ENCODE measurements at places on chromosomes 3 and 15.

DNA sequence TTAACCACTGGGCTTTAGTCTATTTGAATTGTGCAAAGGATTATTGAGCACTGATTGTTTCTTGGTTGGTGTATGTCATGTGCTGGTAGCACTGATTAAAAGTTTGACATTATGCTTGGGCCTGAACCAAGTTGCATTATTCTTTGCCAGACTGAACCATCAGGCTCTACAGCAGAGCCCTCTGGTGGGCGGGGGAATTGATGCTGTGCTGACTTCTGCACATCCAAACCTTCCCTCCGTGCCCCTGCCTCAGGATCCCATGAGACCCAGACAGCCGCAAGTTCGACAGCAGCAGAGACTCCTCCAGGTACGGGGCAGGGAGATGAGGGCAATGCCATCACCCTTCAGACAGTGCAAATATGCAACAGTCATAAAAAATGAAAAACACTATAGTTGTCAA is 28.4 kb upstream of the P2RY12 start:
- no peak for DNase-seq

- DNase-seq, result no peak
Observed at GRCh38 chr3:135995766-135996165, 30.2 kb downstream of the PPP2R3A start.

GRCh38 chr3:59433546-59433945 is 383.7 kb upstream of the CFAP20DC start:
- no peak for DNase-seq

- no peak for DNase-seq
Observed at GRCh38 chr15:78715434-78715833, 74.4 kb upstream of the CHRNB4 start.

GRCh38 chr3:128804017-128804810 is 75.2 kb upstream of the ACAD9 start:
- DNase-seq, result no peak

DNA sequence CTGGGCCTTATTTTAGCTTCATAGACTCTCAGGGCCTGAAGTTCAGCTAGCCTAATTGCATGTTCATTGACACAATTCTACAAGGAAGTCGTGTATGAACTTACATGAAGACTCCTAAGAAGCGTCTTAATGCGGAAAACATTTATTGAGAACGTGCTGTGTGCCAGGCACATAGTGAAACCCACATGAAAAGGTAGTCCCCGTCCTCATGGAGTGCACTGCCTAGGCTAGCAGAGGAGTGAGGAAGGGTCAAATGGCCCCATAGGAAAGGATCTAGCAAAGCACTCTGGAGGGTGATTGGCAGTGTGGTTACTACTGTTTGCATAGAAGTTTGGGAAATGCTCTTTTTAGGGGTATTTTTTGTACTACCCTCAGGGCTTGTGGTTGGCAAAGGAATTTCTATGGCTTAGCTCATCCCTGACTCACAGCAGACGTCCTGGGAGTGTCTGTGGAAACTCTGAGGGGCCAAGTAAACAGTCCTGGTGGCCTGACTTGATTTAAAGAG is 854 bp upstream of the NPTN start:
- no peak for DNase-seq

DNA sequence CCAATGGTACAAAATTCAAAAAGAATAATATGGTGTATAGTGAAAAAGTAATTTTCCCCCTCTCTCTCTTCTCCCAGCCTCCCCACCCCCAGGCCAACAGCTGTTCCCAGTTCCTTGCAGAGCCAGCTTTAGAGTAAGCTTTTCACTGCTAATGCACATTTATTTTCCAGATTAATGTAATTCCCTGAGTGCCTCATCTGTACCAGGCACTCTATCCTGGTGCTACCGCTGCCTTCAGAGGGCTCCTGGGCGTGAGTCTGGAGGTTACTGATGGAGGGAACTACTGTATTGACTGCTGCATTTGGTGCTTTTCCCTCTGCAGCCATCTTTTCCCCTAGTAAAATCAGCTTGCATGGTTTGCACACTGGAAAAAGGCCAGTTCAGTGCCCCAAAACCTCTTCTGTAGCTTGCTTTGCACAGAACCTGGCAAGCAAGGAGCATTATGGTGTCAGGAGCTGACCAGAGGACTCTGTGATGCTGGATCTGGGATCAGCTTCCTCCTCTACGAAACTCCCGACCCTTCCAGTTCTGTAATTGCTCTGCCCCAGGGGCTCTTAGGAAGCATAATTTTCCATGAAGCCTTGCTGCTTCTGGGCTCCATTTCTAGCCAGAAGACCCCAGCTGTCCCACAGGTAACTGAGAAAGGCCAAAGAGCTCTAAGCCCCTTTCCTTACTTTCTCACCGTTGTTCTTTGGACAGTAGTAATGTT is 8.5 kb upstream of the USP3 start:
- DNase-seq, result no peak

DNA sequence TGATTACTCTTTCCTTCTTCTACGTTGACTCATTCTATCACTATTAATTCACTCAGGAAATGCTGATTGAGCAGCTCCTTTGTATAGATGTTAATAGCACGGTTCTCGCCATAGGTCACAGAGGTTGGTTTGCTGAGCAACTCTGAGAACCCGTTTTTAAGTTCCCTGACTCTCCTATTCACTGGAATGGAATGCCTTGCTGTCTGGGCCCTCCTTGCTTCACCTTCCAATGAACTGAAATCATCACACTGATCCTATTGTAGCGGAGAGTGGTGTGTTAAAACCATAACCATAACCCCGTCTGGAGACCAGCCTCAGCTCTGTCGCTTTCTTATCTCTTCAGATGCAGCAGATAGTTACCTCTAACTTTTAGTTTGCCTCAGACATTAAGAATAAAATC is 323.6 kb downstream of the GABRB3 start:
- no peak for DNase-seq

GRCh38 chr15:47506329-47507100 is 210.8 kb upstream of the SEMA6D start:
- DNase-seq, result peak; percentile 32

DNA sequence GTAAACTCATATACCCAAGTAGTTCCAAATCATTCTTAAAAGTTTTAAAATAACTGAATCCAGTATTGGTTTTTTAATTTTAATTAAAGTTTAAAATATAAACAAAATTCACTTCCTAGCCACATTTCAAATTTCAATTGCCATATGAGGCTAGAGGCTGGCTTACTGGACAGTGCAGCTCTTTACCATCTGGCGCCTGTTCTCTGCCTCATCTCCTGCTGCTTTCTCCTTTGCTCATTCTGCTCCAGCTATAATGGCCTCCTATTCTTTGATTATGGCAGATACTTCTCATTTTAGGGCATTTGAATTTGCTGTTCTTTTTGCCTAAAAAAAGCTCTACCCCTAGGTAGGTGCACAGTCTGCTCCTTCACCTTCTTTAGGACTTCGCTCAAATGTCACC is 19.1 kb downstream of the ARMC8 start:
- no peak for DNase-seq

GRCh38 chr15:47577000-47577399 is 140.3 kb upstream of the SEMA6D start:
- DNase-seq, result no peak

- no peak for DNase-seq
Observed at GRCh38 chr3:109685084-109686079, 348.0 kb upstream of the DPPA4 start.

DNA sequence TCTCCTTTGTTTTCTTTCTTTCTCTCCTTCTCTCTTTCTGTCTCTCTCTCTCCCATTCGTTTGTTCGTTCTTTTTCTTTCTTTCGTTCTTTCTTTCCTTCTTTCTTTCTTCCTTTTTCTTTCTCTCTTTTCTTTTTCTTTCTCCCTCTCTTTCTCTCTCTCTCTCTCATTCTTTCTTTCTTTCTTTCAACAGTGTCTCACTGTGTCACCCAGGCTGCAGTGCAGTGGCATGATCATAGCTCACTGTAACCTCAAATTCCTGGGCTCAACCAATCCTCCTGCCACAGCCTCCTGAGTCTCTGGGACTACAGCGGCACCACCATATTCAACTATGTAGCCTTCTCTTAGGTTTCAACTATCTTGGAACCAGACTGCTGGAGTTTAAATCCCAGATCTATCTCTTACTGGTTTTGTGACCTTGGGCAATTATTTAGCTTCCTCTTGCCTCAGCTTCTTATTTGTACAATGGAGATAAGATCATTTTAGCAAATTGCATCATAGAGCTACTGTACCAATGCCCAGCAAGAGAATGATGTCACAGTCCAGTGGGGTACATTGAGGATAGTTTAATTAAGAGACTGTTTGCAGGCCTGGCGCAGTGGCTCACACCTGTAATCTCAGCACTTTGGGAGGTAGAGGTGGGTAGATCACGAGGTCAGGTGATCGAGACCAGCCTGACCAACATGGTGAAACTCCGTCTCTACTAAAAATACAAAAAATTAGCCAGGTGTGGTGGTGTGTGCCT is 27.3 kb upstream of the PARL start:
- DNase-seq, result no peak

DNA sequence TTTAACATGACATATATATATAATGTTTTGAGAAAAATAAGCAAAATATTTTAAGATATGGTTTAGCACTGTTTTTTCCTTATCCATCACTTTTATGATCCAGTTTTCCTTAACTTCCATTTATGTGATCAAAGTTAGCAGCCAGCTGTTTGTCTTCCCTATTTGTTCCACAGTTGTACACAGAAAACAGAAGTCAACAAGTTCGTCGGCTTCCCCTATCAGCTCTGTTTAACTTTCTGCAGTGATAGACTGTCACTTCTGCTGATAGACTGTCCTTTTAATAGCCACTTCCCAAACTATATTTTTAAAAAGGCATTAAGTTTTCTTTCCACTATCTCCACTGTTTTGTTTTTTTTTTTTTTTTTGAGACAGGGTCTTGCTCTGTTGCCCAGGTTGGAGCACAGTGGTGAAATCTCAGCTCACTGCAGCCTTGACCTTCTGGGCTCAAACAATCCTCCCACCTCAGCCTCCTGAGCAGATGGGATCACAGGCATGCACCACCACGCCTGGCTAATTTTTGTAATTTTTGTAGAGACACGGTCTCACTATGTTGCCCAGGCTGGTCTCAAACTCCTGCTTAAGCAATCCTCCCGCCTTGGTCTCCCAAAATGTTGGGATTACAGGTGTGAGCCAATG is 7.2 kb downstream of the FSD2 start:
- no peak for DNase-seq

DNA sequence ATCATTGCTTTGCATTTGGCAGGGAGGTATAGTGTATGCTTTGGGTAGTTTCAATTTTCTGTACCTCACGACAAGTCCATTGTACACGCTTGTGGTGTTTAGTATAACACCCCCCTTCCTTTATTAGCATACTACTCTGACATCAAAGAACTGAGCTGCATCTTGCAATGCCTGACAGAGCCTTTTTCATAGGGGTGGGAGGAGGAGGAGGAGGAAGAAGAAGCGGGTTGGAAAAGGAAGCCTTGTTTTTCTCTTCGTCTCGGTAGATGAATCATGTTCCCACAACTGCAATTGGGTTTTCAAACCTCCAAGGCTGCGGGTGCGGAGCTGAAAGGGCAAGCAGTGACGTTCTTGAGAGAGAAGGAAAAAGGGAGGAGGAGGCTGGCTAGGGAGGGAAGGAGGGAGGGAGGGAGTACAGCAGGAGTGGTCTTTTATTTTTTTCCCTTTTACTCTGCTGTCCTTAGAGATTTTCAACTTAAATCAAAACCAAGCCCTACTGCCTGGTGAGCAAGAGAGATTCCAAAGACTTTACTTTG is 175.7 kb downstream of the KLHL25 start:
- DNase-seq, result no peak

DNA sequence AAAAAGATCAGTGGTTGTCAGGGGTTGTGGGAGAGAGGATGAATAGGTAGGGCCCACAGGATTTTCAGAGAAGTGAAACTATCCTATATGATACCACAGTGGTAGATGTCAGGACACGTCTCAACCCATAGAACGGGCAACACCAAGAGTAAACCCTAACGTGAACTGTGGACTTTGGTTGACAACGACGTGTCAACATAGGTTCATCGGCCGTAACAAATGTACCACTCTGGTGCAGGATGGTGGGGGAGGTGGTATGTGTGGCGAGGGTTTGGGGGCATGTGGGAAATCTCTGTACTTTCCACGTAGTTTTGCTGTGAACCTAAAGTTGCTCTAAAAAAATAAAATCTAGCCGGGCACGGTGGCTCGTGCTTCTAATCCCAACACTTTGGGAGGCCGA is 13.0 kb upstream of the PIGZ start:
- no peak for DNase-seq

DNA sequence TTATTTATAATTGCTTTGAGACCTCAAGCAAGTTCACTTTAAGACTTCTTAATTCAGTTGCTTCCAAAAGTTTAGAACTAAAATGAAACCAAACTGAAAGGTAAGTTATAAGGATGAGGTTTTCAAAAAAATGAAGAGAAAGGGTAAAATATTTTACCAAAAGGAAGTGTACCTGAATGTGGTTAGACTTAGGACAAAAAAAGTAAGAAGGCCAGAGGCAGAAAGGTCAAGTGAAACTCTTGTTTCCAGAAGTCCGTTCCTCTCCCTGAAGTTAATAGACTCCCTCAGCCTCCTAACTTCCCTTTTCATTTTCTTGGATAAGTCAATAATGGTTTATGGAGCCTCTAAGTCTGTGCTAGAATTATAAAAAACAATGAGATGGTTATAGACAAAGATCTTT is 16.6 kb downstream of the BTLA start:
- no peak for DNase-seq

- no peak for DNase-seq
Observed at GRCh38 chr3:143167969-143168854, 48.6 kb downstream of the CHST2 start.

- DNase-seq, result no peak
Observed at GRCh38 chr3:175070946-175071345, 211.8 kb downstream of the NAALADL2 start.

DNA sequence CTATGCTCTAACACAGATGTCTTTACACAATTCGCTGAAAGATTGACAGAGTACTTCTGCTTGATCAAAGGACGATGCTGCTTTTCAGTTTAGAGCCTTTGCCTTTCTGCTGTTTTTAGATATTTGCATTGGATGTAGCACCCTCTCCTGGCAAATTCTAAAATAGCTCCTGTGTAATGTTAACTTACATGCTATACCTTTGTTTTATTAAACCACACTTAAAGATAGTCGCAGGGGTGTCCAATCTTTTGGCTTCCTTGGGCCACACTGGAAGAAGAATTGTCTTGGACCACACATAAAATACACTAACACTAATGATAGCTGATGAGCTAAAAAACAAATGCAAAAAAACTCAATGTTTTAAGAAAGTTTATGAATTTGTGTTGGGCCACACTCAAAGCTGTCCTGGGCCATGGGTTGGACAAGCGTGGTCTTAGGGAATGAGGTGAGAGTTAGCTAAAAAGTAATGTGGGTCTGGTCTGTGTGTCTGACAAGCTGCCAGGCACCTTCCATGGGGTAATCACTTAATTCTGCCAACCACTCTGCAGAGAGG is 62.9 kb downstream of the ATG7 start:
- no peak for DNase-seq

- DNase-seq, result peak; percentile 39
Observed at GRCh38 chr15:30872341-30872748, 31.4 kb upstream of the FAN1 start.

- DNase-seq, result no peak
Observed at GRCh38 chr3:195466251-195466650, 23.4 kb upstream of the ACAP2 start.

GRCh38 chr3:122688996-122689395 is 8.4 kb downstream of the PARP14 start:
- DNase-seq, result no peak
